Left ventricle myocardium inferior (tissue), 1 donor: ENCODE measurements at places on chromosomes 2 and 18.

GRCh38 chr2:4454907-4455306, 751.5 kb downstream of the DCDC2C start:
- H3K27me3 ChIP-seq, result no peaks in the 10 kb centered on the region
- DNase-seq, result no peak
- H3K4me1 ChIP-seq, result no peaks in the 10 kb centered on the region
- no peak overlapping the region for H3K27ac ChIP-seq
- H3K36me3 ChIP-seq, result no peaks in the 10 kb centered on the region

GRCh38 chr18:13577091-13577697, 149.2 kb downstream of the FAM210A start:
- no peak overlapping the region for H3K4me3 ChIP-seq
- H3K27ac ChIP-seq, result no peak overlapping the region
- no peaks in the 10 kb centered on the region for H3K36me3 ChIP-seq

DNA sequence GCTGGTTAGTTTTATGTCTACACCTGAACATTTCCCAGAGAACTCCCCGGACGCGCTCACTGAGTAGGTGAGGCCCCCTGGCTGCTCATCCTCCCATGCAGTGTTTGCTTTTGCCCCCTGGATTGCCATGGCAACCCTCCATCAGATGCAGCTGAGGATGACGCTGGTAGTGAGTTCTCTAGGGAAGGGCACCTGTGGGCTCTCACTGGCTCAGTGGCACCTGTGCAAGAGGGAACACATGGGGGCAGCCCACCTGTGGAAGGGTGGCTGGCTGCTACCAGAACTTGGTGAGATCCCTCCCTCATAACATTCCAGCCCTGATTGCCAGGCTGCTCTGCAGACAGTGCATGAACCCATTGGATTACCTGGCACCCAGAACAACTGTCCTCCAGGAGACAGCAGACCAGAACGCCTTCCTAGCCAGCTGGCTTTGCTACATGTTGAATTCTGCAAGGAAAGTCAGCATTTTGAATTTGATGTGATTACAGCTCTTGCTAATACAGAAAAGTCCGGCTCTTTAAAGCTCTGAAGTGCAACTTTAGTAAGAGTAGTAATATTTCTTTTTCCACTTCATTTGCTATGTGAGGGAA, 21.7 kb downstream of the COA5 start:
- no peak overlapping the region for H3K4me3 ChIP-seq
- no peak for DNase-seq
- peaks cover 53% of the 10 kb centered on the region for H3K36me3 ChIP-seq
- no peak overlapping the region for H3K27ac ChIP-seq
- H3K4me1 ChIP-seq, result no peaks in the 10 kb centered on the region

- no peaks in the 10 kb centered on the region for H3K4me1 ChIP-seq
- no peak for DNase-seq
- no peak overlapping the region for H3K4me3 ChIP-seq
These were observed 111.6 kb downstream of the ATL2 start for GRCh38 chr2:38265461-38265860.

- H3K4me1 ChIP-seq, result peaks cover 62% of the 10 kb centered on the region
- DNase-seq, result no peak
- peaks cover 16% of the 10 kb centered on the region for H3K36me3 ChIP-seq
- H3K4me3 ChIP-seq, result peak overlapping the region; percentile 10
- H3K27me3 ChIP-seq, result no peaks in the 10 kb centered on the region
These were observed 15.5 kb downstream of the SLC25A12 start for GRCh38 chr2:171878481-171878993.

DNA sequence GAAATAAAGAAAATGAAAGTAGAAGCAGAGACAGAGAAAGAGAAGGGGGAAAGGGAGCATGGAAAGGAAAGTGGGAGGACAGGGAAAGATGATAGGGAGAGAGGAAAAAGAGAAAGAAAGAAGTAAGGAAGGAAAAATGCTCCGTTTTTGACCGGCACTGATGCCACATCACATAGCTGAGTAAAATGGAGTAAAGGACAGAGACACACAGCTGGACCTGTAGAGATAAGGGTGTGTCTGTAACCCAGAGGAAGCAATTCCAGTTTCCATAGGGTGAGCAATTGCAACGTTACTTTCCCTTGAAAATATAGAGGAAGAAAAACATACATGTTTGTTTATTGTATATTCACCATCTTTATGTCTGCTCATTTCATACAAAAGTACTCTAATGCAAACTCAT, 1866.9 kb upstream of the PIK3C3 start:
- peak overlapping the region; percentile 42 for H3K4me3 ChIP-seq
- H3K36me3 ChIP-seq, result no peaks in the 10 kb centered on the region
- no peak for DNase-seq
- H3K27ac ChIP-seq, result no peak overlapping the region
- H3K4me1 ChIP-seq, result no peaks in the 10 kb centered on the region

DNA sequence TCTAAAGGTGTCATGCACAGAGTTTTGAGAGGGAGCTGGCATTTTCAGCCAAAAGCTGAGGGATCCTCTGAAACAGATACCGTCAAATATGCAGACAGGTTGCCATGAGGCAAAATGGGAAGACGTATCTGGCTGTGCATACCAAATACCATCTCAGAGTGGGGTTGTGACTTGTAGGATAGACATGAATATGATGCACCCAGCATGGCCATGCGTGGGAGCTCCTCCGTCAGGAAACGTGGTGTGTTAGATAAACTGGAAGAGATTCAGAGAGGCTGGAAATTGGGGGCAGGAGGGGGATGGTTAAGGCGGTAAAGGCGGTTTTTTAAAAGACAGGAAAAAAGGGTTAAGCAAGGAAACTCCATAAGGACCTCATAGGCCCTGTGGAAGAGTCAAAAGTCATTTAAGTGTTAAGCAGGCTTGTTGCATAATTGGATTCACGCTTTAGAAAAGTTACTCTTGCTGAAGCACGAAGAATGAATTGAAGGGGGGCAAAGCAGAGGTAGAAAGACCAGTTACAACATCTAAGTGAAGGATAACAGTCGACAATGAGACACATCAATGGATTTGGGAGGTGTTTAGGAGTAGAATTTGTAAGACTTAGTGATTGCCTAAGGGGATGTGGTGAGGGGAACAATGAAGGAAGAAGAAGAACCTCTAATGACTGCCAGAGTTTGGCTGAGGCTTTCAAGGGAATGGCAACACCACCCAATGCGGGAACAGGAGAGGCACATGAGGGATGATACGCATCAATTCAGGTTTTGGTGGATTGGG, 139.6 kb upstream of the CTAGE1 start:
- H3K36me3 ChIP-seq, result no peaks in the 10 kb centered on the region
- peak overlapping the region; percentile 5 for H3K4me3 ChIP-seq
- peaks cover 28% of the 10 kb centered on the region for H3K4me1 ChIP-seq
- peak overlapping the region; percentile 98 for H3K27ac ChIP-seq
- DNase-seq, result no peak
- no peaks in the 10 kb centered on the region for H3K27me3 ChIP-seq

DNA sequence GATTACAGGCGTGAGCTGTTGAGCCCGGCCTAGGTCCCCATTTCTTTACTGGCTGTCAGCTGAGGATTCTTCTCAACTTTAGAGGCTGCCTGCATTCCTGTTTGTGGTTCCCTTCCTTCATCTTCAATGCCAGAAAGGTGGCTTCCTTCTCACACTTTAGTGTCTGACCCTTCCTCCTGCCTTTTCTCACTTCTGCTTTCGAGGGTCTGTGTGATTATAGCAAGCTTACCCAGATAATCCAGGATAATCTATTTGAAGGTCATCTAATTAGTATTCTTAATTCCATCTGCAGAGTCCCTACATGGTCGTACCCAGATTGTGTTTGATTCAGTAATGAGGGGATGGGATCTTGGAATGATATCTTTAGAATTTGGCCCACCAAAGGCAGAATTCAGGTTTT, 157.4 kb downstream of the TANC1 start:
- H3K4me1 ChIP-seq, result peaks cover 94% of the 10 kb centered on the region
- no peaks in the 10 kb centered on the region for H3K27me3 ChIP-seq
- H3K36me3 ChIP-seq, result no peaks in the 10 kb centered on the region
- peak overlapping the region; percentile 84 for H3K27ac ChIP-seq
- DNase-seq, result no peak
- no peak overlapping the region for H3K4me3 ChIP-seq

DNA sequence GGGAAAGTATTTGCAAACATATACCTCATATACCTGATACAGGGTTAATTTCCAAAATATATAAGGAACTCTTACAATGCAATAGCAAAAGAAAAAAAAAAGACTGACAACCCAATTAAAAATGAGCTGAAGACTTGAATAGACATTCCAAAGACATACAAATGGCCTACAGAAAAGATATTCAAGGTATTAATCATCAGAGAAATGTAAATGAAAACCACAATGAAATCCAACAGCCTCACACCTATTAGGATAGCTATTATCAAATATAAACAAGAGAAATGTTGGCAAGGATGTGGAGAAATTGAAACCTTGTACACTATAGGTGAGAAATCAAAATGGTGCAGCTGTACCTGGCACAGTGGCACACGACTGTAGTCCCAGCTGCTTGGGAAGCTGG, 25.7 kb downstream of the NR4A2 start:
- H3K36me3 ChIP-seq, result no peaks in the 10 kb centered on the region
- no peak overlapping the region for H3K27ac ChIP-seq
- H3K4me1 ChIP-seq, result no peaks in the 10 kb centered on the region

DNA sequence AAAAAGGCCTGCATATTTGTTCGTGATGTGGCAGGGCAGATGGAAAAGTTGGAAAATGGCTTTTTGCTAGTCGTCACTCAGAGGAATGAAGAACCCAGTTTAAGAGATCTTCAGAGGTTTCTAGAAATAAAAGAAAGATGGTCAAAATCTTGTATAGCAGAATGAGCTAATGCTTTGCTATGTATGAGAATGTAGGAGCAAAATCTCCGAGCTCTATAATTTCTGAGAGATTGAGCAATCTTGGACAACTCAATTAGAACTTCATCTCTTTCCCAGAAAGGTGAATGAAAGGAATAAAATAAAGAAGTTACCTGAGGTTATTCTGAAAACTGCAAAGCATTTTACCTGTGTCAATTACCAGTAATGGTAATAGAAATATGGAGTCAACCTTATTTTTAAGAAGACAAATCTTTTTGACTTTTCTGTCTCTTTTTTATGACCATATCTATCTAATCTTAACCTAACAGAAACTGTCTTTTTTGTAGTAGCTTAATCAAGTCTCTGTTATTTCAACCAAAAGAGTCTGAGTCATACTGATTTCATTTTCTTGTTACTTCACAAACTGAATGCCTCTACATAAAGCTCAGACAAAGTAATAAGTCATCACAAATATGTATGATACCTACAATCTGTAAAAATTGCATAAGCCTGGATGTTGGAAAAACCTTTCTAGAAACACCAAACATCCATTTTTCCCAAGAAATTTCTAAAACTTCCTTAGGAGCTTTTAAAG, 32.5 kb downstream of the CCDC68 start:
- no peak overlapping the region for H3K4me3 ChIP-seq
- DNase-seq, result no peak
- peaks cover 16% of the 10 kb centered on the region for H3K36me3 ChIP-seq
- H3K27me3 ChIP-seq, result no peaks in the 10 kb centered on the region

DNA sequence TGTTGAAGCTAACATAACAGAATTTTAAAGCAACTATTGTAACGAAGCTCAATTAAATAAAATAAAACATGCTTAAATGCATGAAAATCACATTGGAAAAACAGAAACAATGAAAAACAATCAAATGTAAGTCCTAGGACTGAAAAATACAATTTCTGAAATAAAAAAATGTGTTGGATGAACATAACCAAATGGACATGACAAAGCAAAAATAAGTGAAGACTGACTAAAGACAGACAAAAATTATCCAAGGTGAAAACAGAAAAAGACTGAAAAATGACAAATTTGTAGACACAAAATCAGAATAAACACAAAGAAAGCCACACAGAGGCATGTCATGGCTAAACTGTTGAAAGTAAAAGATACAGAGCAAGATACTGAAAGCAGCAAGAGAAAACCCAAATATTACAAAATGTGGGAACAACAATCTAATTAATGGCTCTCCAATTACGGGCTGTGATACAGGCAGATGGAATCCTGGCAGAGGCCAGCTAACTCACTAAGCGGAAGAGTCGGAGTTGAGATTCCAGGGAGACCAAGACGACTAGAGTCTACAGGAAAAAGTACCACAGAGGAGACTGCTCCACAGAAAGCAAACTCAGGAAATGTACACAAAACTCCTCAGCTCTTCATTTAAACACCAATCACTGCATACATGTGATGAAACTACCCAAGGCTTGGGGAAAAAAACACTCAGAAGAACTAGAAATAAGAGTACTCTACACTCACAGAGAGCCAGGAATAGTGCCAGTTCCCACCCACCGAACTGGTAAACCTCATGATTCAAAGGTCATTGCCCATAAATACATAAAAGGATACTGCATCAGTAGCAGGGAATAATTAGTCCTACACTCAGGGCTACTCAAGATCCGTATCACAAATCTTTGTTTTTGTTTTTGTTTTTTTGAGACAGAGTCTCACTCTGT, 83.6 kb downstream of the ATAD2B start:
- H3K36me3 ChIP-seq, result no peaks in the 10 kb centered on the region
- H3K27me3 ChIP-seq, result no peaks in the 10 kb centered on the region
- peaks cover 9% of the 10 kb centered on the region for H3K4me1 ChIP-seq
- H3K27ac ChIP-seq, result peak overlapping the region; percentile 24
- DNase-seq, result no peak

- no peak overlapping the region for H3K27ac ChIP-seq
- H3K4me3 ChIP-seq, result no peak overlapping the region
- no peaks in the 10 kb centered on the region for H3K4me1 ChIP-seq
- no peaks in the 10 kb centered on the region for H3K36me3 ChIP-seq
- H3K27me3 ChIP-seq, result no peaks in the 10 kb centered on the region
These were observed 72.0 kb downstream of the DOCK10 start for GRCh38 chr2:224970311-224970710.

DNA sequence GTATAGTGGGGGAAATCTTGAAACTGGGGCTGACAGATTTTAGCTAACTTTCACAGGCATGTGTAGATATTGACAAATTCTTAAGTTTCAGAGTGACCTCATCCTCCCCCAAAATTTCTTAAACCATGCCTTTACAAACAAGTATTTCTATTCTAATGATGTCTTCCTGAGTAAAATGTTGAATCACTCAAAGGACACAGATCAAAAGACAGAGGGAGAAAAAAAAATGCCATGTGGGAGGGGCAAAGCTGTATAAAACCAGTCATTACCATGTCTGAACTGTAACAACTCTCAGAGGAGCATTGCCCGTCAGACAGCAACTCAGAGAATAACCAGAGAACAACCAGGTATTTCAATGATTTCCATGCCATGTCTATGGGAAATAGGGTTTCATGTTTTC, at the start of gene SERPINB2:
Gene SERPINB2 (plus strand): TSS at position 282 of the 400 bp plus-strand sequence. CDS start 3,740 bp downstream, outside the sequence.
- H3K27ac ChIP-seq, result no peak within 1 kb of the TSS
- no peak for DNase-seq
- no peaks in the 10 kb centered on the region for H3K36me3 ChIP-seq
- H3K27me3 ChIP-seq, result peaks cover 5% of the 10 kb centered on the region
